ENCODE measurements at places on chromosomes 12 and 14.

- DNase-seq, result no peak
Measured at GRCh38 chr12:113381220-113381619, 22.5 kb downstream of the SDS start.

DNA sequence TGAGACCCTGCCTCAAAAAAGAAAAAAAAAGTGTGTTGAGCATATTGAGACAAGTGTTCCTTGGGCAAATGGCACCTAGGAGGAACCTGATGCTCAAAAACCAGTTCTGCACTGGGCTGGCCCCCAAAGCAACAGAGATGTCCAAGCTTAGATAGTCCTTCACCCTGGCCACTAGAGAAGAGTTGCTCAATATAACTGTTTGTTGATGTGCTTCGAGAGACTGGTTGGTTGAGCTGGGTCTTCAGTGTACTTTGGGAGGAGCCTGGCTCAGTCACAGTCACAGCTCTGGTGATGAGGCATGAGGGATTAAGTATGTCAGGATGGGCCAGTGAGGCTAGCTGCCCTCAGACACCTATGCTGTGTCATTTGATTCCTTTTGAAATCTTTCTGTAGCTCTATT is 38.0 kb downstream of the SLC2A14 start:
- DNase-seq, result no peak

- no peak for DNase-seq
Measured at GRCh38 chr14:99676657-99677056, 7.4 kb upstream of the CYP46A1 start.

GRCh38 chr14:88089445-88089844 is 84.5 kb downstream of the GPR65 start:
- no peak for DNase-seq

All from bone marrow (tissue), 2 donors.